CD4-positive, alpha-beta memory T cell (primary cell): ENCODE measurements at places on chromosomes 3 and 15. TPM values are rescaled to one million over a fixed set of nuclear protein-coding genes. Genes with fewer than 3 reads are reported as not detected.

DNA sequence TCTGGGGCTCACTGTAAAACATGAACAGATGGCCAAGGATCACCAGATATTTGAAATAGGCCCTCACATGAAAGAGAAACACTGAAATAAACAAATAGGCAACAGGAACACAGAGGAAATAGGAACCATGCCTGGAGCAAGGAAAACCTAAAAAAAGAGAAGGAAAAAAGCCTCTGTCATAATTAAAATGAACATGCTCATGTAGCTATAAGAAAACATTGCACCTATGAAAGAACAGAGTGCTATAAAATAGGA, 102.4 kb downstream of the RAB11A start:
- no peaks in the 10 kb centered on the region for H3K4me1 ChIP-seq
- DNase-seq: no peak
- H3K27ac ChIP-seq: no peak overlapping the region
- no peak overlapping the region for H3K4me3 ChIP-seq
- H3K36me3 ChIP-seq: no peaks in the 10 kb centered on the region

The VEPH1 gene
- not detected for total RNA-seq

DNA sequence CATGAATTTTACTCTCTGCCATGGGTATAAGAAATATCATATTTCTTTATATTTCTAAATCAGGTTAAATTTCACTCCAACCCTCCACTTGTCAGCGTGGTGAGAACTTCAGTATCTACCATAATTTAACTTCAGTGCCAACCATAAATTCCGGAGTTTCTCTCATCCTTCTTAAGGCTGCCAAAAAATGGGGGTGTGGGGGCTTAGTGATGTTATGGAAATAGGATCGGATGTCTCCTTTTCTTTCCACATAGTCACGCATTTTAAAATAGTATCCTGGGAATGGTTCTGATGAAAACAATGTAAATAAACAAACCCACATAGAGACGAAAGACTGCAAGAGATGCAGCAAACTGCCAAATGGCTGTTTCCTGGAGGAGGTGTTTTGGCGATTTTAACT, 12.9 kb upstream of the FAM3D start:
- no peak overlapping the region for H3K27ac ChIP-seq
- no peaks in the 10 kb centered on the region for H3K36me3 ChIP-seq
- no peaks in the 10 kb centered on the region for H3K27me3 ChIP-seq
- H3K4me3 ChIP-seq: no peak overlapping the region
- H3K4me1 ChIP-seq: no peaks in the 10 kb centered on the region
- DNase-seq: no peak

DNA sequence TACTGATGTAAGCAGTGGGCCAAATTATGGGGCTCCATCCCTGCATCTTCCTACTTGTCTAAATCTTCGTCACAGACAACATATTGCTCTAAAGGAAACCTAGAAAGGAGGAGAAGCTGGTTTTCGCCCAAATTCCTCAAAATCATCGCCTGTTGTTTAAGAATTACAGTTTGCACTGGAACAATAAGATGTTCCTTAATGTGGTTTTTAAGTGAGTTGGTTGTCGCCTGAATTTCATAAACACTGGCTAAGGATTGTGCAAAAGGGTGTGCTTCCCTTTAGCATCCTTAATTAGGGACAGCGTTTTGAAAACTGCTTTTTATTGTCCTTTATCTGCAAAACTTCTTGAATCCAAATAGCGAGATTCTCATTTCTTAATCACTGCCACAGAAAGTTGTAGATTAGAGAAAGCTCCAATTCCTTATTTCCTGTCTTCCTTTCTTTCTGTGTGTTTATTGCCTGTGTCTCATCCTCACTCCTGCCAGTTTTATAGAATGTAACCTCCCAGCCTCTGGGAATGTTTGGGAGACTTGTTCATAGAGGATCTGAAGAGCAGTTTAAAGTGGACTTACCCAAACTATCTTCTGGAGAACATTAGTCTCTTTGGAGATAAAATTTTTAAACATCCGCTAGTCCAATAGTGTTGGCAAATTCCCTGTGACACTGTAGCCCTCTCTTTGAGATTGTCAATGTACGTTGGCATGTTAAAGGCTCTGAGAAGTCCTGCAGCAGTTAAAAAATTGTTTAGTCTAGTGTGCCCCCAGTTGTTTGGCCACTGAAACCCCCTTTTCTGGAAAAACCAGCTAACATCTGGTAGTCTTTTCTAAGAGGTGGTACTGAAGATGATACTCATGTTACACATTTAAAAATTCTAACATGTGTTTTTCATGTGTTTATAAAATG, 50.4 kb downstream of the FLNB start:
- peaks cover 6% of the 10 kb centered on the region for H3K4me1 ChIP-seq
- H3K4me3 ChIP-seq: no peak overlapping the region
- no peaks in the 10 kb centered on the region for H3K27me3 ChIP-seq
- H3K27ac ChIP-seq: no peak overlapping the region

DNA sequence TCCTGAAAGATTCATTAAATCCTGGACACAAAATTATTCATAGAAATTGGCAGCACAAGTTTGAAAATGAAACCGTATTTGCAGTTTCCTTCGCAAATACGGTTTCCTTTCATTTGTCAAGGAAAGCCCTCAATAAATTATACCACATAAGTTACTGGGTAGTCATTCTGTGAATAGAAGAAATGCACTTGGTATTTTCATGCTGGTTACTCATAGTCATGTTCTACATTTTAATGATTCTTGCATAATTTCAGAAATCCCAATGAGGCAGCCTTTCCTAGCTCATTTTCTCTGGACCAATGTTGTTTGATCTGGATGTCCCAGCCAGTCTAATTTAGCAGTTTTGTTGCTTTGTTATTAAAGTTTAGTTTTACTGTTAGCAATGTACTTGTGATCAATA, 43.2 kb downstream of the MINAR1 start:
- H3K27ac ChIP-seq: no peak overlapping the region
- no peak overlapping the region for H3K4me3 ChIP-seq
- DNase-seq: no peak
- no peaks in the 10 kb centered on the region for H3K4me1 ChIP-seq
- no peaks in the 10 kb centered on the region for H3K36me3 ChIP-seq

- H3K4me3 ChIP-seq: no peak overlapping the region
- no peak overlapping the region for H3K27ac ChIP-seq
- DNase-seq: no peak
- no peaks in the 10 kb centered on the region for H3K4me1 ChIP-seq
Measured at GRCh38 chr15:101613130-101614000, 38.8 kb downstream of the TM2D3 start.

- peaks cover 20% of the 10 kb centered on the region for H3K4me1 ChIP-seq
- H3K36me3 ChIP-seq: no peaks in the 10 kb centered on the region
- H3K27me3 ChIP-seq: no peaks in the 10 kb centered on the region
- H3K4me3 ChIP-seq: no peak overlapping the region
Measured at GRCh38 chr3:43010638-43011037, 31.5 kb downstream of the GASK1A start.

The ANKDD1A gene
- total RNA-seq: 4.5 TPM

The CCR2 gene
- total RNA-seq: 18.4 TPM

GRCh38 chr3:172370419-172370818, 77.8 kb downstream of the GHSR start:
- H3K27ac ChIP-seq: no peak overlapping the region
- H3K27me3 ChIP-seq: no peaks in the 10 kb centered on the region
- H3K4me3 ChIP-seq: no peak overlapping the region
- no peaks in the 10 kb centered on the region for H3K4me1 ChIP-seq
- no peak for DNase-seq
- no peaks in the 10 kb centered on the region for H3K36me3 ChIP-seq
